ENCODE measurements at places on chromosomes 2 and 18.
A peak's percentile ranks its signal among the peaks of the same experiment; 100 is the strongest.

- DNase-seq = no peak
Observed at GRCh38 chr2:217993138-217993537, 9.7 kb downstream of the TNS1 start.

DNA sequence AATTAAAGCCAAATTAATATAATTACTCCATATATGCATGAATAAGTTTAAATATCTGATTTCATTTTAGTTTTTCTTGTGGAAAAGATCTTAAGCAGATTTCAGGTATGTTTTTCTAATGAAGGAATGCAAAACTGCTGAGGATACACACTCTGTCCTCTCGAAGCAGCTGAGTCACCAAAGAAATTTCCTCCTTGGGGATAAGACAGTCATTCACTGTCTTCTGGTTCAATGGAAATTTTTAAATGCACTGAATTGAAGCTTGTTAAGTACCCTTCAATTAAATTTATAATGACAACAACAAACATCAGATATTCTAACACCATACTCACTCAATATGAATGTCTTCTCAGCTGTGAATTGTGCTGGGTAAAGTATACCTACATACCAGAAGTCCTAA lies 101.5 kb upstream of the DNER start:
- no peak for DNase-seq

DNA sequence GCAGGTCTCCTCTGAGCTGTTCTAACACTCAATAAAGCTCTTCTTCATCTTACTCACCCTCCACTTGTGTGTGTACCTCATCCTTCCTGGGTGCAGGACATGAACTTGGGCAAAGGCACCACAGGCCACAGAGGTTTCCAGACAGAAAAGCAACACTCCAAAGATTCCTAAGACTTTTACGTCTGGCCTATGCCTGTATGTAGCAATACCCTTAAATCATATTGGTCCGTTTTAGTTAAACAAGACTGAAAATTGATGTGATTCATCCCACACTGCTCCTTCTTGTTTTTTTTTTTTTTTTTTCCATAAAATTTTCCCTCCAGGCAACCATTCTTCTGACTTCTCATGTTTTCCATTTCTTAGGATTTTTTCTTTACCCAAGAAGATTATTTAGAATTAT lies 404.3 kb downstream of the PID1 start:
- no peak for DNase-seq

GRCh38 chr18:13998571-13998970 lies 83.2 kb upstream of the MC2R start:
- no peak for DNase-seq

DNA sequence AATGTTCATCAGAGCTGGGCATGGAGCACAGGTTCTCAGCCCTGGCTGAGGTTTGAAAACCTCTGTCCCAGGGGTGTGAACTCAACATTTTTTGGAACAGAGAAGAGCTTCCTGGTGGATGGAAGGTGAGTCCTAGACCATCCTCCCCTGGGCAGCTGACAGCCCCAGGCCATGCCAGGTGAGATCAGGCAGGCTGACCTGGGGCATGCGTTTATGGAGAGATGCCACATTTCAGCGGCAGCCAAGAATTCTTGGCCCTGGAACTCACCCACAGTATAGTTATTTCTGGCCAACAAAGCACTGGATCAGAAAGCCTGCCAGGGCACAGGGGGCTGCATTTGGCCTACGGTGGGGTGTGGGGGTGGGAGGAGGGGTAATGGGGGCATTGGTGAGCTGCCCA lies 83.8 kb downstream of the EDAR start:
- DNase-seq = no peak

DNA sequence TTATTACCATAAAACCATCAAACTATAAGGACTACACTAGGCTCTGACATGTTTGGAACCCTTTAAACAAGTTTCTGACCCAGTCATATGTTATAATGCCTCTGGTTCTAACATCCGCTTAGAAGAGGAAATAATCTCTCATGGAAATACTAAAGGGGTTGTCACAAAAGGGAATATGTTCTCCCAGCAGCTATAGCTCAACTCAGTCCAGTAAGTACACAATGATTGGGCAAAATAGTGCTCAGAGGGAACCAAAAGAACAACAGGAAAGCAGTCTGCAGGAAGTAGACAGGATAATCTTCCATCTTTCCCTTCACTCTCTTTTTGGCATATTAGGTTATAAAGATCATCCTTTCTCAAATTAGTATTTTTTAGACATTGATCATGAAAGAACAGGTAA lies 4.3 kb downstream of the SRBD1 start:
- no peak for DNase-seq

DNA sequence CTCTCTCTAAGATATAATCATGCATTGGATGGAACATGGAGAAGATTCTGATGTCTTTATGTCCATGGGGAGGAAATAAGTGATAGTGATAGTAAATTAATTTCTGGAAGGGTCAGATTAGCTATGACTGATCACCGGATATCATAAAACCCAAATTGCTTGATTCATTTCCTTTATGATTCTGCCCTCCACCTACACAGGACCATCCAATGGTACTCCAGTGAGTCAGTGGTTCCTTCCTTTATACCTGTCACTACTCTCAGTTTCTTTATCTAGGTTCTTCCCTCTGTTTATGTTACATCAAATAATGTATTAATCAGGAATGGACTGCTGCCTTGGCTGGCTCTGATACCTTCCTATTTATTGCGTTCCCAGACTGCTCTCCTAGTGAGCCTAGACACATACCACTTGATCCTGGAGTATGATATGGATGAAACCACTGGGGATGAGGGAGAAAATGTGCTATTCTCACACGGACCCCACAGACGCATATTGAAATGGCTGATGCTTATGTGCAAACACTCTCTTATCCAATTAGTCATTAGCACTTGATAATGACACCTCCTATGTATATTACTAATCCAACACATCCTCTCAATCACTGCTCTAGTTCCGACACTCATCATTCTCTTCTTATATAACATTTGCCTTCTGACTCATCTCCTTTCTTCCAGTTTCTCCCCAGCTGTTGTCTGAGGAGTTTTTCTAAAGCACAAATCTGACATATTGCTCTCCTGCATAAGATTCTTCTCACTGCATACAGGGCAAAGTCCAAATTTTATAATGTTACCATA lies 315.6 kb downstream of the INSIG2 start:
- no peak for DNase-seq

- DNase-seq = no peak
Observed at GRCh38 chr18:78092901-78093300, 843.3 kb downstream of the GALR1 start.

DNA sequence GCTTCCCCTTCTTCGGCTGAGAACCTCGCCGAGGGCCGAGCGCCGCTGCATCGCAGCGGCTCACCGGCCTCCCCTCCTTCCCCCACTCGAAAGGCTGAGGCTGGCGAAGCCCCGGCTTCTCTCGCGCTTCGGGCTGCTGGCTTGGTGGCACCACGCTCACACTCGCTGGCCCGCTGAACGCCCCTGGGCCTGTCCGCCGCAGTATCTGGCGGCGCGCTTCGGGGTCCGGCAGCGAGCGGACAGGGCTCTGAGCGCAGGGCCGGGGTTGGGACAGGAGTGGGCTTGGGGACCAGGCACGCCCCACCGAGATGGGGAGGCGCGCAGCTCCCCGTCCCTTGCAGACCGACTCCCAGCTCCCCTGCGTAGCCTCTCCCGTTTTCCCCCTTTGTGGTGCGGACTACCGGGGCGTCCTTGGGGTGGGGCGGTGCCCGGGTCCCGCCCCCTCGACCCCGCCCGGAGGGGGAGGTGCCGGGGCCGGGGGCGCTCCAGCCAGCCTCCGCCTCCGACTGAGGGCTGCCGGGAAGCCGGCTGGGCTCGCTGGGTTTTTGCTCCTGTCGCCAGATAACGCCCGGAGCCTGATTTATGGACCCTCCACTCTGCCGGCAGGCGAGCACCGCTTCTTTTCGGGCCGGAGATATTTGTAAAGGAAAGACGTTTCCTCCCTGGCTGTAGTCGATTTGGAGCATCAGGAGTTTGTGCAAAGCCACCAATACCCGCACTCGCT lies 3.8 kb downstream of the GBX2 start:
- no peak for DNase-seq

DNA sequence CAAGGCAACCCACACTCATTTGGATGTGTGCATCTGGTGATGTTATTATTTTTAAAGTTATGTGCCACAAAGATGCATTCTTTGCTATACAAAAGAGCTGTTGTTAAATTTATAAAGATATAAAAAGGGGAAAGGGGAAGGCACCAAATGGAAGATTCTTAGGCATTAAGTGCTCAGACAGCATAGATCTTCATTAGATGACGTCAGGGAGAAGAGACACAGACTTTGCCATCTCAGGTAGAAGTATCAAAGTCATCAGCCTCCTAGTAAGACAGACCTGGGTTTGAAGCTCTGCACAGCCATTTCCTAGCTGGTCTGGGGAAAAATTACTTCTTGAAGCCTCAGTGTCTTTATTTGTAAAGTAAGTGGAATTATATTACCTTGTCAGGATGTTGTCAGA lies 1.2 kb upstream of the CLUL1 start:
- no peak for DNase-seq

GRCh38 chr2:43444989-43445645 lies 150.7 kb downstream of the THADA start:
- no peak for DNase-seq

- DNase-seq = no peak
Observed at GRCh38 chr2:95296880-95297487, at the start of gene KCNIP3. Gene KCNIP3, plus strand, starts transcription at chr2:95297347. Its CDS starts 92 bp downstream, at chr2:95297439.

DNA sequence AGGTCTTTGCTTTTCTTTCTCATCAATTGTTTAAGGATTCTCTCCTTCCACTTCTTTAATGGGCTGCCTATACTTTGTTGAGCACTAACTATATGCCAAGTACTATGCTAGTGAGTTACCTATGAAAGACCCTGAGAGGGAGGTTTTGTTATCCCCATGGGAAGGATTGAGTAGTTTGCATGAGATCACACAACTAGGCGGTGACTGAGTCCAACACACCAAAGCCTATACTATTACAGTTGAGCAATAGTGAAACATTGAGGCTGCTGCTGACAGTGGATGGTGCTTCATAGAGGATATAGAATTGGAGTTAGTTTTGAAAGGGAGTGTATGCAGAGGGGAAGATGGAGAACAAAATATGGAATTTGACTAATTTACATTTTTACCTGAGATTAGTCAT lies 15.8 kb downstream of the NABP1 start:
- no peak for DNase-seq

- no peak for DNase-seq
Observed at GRCh38 chr2:225190987-225191386, 148.7 kb upstream of the DOCK10 start.

GRCh38 chr2:232928551-232929302 lies 58.7 kb downstream of the SNORC start:
- no peak for DNase-seq

DNA sequence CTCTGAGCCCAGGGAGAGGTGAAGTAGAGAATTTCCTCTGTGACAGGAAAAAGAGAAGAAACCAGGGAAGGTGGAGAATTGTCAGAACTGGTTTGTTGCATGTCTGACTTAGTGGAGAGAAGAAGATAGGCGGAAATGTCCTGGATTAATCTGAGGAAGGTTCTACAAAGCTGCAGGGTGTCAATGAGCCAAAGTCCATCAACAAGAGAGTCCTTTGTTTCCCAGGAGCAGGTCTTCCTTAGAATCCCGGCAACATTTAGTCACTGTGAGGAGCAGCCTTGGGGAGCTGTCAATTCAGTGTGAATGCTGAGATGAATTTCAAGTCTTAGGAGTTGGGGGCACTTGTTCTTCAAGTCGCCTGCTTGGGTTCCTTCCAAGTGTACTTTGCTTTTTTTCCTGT lies 88.4 kb upstream of the CELF4 start:
- DNase-seq = no peak

DNA sequence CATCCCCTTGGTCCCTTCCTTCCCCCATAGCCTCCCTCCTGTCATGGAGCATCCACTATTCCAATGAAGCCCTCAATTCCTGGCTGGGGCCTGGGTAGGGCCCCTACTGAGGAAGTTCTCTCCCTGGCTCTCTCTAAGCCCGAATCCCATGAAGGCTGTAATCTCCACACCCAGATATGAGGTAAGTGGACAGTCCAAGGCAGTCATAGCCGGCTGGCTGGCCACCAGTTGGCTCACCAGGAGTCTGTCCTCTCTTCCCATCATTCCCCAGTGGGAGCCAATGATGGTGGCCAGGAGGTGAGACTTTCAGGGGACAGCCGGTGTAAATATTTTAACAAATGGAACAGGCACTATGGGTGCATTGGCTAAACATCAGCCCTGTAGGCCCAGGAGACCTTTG lies 6.8 kb upstream of the TAF1B start:
- no peak for DNase-seq

DNA sequence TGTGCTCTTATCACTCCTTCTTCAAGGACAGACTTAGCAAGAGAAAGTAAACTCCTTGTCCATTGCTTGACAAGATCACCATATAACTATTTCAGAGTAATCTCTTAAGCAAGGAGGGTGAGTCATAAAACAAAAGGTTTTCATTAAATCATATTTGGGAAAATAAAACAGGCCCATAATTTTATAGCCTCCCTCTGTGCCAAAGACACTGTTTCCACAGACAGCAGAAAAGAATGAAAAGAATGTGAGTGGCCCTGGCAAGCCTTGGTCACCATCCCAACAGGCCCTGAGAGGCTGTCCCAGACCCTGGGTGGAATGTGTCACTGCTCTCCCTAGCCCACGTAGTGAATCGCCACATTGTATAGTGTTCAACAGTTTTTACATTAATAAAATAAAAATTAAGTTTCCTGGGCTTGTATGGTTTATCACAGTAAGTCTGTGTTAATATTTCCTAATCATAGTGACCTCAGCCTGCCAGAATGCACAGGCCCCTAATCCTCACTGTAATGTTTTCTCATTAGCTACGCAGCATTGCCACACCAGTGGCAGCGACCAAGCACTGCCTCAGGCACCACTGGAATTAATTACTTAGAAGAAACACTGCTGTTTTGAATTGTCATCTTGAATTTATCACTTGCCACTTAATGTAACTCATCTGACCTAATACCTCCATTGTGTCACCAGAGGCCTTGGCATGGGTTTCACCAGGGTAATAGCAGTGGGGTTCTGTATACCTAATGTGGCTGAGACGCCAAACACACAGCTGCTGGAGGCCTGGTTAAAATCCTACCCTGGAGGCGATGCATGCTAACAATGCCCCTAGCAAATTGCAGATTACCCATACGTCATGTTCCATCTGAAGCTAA lies 401.9 kb downstream of the LNPK start:
- peak; percentile 46 for DNase-seq

GRCh38 chr2:106160786-106161261 lies 33.3 kb downstream of the UXS1 start:
- no peak for DNase-seq

- DNase-seq = no peak
Observed at GRCh38 chr18:50313031-50313607, 25.6 kb upstream of the CXXC1 start.

- DNase-seq = no peak
Observed at GRCh38 chr2:126795656-126796055, 103.0 kb upstream of the TEX51 start.

DNA sequence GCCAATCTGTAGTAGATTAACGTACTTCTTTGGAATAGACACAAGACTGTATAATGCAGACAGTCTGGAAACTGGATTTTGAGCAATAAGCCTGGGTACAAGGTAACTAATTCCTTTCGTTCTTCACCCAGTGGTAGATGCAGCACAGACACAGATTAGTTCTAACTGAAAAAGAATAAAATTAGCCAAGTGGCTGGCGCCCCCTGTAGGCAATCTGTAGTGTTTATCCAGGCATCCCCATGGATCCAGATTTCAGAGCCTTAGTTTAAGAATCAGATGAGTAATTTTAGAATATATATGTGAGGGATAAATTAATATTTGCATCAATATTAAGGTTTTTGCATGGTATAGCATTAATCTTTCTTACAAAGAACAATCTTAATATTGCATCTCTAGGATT lies 563.9 kb downstream of the DCC start:
- peak; percentile 9 for DNase-seq

GRCh38 chr2:240392948-240393830 lies 42.3 kb upstream of the GPC1 start:
- DNase-seq = no peak
